Stimulated activated CD4-positive, alpha-beta T cell treated with anti-CD3 and anti-CD28 coated beads, Interleukin-1b, Interleukin-23, amount 100 ng/mL, for 1 hour (primary cell): ENCODE measurements at places on chromosomes 3 and 15.

- no peak for DNase-seq
Measured at GRCh38 chr15:69782809-69783208, 314.9 kb downstream of the TLE3 start.

DNA sequence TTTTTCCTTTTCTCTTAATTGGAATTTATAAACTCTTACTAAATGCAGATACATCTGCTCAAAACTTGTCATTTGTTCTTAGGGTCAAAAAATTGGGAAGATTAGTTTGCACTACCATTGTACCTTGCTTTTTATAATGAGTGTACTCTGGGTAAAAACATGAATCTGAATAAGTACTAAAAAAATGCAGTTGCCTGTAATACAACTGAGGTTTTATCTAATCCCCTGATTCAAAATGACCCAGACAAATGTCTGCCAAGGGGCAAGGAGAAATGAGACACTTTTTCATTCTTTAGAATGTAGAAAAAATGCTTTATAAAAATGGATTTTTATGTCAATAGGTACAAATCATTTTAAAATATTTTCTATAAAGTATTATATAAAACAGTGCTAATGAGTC lies 42.4 kb downstream of the RASA2 start:
- DNase-seq, result no peak

DNA sequence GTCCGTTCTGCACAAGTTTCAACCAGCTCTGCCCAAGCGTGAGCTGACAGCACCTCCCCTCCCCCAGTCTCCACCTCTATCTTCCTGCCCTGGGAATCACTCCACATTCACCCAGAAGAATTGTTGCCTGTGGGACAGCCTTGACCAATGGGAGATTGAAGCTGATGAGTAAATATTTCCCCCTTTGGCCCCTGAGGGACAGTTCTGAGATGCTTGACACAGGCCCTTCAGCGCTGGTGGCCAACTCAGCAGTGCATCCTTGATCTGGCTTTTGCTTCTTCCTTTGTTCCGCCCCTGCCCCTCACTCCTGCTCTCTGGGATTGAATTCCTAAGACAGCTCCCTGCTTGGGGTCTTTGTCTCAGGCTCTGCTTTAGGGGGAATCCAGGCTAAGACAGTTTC lies 13.1 kb upstream of the SKIC8 start:
- DNase-seq, result no peak

DNA sequence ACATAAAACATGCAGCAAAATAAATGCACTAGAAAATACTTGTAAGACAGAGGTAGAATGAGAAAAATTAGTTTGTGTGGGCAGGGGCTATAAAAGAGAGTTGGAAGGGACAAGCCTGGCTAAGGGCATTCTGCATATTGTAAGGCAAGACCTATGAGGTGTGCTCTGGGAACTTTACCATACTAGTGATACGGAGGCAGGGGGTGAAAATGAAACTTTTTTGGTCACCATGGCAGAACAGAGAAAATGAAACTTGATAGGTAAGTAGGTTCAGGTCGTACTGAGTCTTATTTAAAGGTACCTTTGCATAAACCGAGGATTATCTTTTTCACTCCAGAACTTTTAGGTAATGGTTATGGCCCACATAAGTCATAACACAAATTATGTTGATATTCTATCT lies 74.7 kb upstream of the ACKR4 start:
- DNase-seq, result no peak

GRCh38 chr15:41501191-41501917 lies 7.7 kb downstream of the ITPKA start:
- DNase-seq, result no peak

DNA sequence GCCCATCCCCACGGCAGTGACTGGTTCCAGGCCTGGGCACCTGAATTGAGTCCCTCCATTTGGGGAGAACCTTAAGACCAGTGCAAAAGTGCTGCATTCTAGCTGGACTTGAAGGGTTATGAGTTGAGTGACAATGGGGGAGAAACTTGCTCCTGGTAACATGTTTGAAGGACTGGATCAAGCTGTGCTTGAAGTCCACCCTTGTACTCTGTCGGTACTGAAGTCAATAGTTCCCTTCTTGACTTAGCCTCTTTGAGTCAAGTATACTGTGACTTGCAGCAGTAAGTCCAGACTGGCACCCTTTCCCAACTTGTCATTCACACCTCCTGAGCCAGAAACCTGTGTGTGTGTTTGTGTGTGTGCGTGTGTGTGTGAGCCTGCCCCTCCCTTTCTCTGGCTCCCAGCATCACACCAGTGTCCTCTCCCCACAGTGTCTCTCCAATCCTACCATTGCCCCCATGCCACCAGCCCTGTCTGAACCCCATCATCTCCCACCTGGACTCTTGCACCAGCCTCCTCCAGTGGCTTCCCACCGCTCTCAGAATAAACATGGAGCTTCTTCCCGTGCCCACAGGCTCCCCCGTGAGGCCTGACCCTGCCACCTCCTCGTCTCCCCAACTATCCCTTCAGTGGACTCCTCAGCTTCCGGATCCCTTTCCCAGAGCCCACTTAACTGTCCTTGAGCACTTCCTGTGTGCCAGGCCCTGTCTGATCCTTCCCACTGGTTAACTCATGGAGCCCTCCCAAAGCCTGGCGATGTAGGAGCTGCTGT lies 10.2 kb upstream of the FBLN2 start:
- no peak for DNase-seq

GRCh38 chr3:53675022-53675697 lies 171.1 kb downstream of the CHDH start:
- no peak for DNase-seq

GRCh38 chr3:138902171-138902570 lies 44.8 kb downstream of the FOXL2 start:
- no peak for DNase-seq

DNA sequence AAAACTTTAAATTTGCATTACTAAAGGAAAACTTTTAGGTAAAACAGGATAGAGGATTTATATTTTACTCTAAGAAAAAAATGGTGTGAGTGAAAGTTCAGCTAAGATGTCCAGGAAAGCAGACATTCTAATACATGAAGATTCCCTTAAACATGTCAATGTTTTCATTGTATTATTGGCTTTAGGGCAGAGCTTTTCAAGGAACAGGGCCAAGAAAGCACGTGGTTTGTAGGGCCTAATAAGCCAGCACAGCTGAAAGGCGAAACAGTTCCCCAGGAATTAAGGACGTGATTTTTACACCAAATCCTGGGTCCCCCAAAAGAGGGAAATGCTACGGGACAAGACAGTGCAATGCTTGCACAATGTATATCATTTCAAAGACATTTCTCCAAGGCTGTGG lies 48.6 kb upstream of the MKRN3 start:
- DNase-seq, result no peak

GRCh38 chr15:48388016-48388851 lies 57.0 kb downstream of the DUT start:
- no peak for DNase-seq

- DNase-seq, result no peak
Measured at GRCh38 chr3:131388490-131388799, 6.9 kb downstream of the NUDT16 start.

DNA sequence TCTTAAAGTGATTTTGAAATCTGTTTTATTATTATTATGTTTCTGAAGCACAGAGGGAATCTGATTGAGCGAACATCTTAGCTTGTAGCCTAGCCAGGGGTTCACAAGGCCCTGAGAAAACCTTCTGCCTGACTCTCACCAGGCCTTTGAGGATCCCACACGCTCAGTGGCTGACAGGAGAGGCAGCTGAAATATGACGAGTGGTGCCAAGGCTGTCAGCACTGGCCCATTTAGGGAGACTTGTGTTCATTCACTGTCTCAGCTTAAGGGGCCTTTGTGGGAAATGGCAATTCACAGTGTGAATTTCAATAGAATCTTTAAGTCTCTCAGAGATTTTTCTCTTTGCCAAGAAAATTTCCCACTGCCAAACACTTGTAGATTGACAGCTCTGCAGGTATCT lies 770.9 kb downstream of the TUSC7 start:
- no peak for DNase-seq

- DNase-seq, result no peak
Measured at GRCh38 chr3:62318365-62318751, 55.0 kb downstream of the FEZF2 start.

- DNase-seq, result no peak
Measured at GRCh38 chr3:25594007-25594502, 70.7 kb downstream of the TOP2B start.

- DNase-seq, result no peak
Measured at GRCh38 chr3:45571969-45572368, 22.6 kb upstream of the LIMD1 start.

DNA sequence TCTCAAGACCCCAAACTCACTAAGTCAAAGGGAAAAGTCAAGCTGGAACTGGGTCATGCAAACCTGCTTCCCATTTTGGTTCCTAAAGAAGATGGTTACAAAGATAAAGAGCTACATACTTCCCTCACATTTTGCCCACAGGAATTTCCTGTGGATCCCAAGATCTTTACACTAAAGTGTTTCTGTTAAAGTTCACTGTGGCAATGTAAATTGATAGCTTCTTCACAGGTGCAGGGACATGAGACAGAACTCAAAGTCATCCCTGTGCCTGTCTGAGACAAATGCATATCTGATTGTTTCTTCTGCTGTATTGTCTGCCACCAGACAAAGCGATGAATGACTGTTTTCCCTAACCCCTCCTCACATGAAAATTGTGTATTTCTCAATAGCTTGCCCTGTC lies 567.8 kb downstream of the ZIC1 start:
- DNase-seq, result no peak

DNA sequence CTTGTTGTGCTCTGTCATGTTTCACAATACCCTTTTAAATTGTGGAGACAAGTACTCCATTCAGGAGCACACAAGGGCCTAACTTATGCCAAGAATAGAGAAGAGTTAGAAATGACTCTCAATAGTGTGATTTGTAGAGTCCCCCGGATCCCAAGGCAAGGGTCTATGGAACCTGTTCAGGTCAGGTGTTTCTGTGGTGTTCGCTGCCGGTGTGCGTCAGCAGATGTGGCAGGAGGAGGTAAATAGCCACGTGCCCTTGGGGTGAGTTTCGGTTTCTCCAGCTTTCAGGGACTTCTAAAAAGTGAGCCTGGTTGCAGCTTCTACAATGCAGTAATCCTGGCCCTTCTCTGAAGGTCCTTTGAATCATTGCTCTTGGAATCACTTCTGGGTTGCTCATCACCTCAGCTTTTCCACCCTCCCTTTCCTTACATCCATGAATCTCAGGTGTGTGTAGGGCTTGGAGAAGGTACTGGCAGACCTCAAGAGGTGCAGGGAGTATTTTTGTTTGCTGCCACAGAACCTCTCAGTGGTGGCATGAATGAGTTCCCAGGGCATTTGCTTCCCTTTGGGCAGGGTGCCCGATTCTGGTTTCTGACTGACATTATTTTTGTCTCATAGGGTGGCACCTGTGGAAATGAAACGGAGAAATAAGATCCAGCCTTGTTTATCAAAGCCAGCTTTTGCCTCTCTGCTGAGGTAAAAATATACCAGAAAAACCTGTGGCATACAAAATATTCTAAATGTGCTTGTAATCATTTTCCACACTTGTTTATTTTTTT lies 7.3 kb downstream of the ST3GAL6 start:
- DNase-seq, result no peak

DNA sequence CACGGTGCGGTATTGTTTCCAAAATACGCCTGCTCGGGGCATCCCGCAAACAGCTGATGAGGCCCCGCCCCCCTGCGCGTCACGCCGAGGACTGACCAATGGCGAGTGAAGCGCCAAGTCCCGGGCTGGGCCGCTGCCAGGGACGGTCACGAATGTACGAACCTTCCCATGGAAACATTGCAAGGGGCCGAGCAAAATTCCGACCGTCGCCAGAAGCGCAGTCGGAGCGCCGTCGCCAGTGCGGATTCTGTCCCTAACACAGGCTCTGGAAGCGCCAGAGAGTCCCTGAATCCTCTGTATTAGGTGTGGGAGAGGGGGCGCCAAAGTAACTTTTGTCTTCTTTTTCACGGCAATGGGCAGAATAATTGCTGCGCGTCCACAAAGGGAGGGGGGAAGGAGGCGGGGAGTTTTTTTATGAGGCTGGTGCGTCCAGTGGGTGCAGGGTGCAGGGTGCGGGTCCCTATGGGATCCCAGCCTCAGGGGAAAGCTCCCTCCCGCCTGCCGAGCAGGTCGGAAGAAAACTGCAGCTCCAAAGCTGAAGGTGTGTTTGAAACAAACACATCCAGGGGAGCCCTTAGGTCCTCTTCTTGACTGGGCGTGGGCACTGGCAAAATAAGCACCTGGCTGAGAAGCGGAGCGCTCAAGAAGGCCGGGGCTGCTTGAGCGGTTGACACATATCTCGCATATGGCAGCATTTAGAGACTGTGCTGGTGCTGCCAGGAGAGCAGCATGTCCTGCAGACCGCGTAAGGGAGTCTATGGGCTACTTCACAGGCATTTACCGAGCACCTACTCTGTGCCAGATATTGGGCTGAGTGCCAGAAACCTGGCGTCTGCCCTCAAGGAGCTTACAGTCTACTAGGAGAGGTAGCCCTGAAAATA lies at the start of gene BMF:
Gene BMF (minus strand): TSS at position 25 of the 881 bp plus-strand sequence. CDS start 2,793 bp downstream, outside the sequence.
- DNase-seq, result peak; percentile 92
